GM12878 (cell line): ENCODE measurements at places on chromosomes 16 and 17.

DNA sequence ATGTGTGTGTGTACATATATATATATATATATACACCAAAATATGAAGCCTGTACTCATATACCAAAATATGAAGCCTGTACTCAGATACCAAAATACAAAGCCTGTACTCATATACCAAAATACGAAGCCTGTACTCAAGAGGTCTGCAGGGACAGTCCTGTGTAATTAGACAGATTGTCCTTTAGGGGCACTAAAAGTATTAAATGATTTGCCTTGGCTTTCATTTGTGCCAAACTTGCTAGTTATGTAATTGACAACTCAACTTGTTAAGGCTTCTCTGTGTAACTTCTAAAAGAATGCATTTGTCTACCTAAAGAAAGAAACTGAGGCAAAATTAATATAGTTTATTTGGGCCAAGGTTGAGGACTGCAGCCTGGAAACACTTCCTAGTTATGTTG lies 30.8 kb upstream of the DHX40 start:
- DNase-seq: no peak

GRCh38 chr16:28572696-28573510 lies 19.2 kb downstream of the SGF29 start:
- no peak for DNase-seq

DNA sequence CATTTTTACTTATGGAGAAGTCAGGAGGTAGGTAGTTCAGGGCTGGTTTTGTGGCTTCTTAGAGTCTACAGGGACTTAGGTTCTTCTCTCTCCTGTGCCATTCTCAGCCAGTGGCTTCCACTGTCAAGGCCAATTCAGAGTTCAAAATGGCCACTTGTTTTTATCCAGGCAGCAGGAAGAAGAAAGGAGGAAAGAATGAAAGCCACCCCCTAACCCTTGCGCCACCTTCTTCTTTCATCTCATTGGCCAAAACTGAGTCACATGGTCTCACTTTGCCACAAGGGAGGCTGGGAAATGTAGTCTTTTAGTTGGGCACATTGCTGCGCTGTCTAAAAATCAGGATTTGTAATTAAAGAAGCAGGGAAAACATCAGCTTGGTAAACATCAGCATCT lies 60.8 kb upstream of the MED9 start:
- peak; percentile 31 for DNase-seq

- no peak for DNase-seq
These were observed 125.6 kb downstream of the GAS7 start for GRCh38 chr17:10072556-10073425.

DNA sequence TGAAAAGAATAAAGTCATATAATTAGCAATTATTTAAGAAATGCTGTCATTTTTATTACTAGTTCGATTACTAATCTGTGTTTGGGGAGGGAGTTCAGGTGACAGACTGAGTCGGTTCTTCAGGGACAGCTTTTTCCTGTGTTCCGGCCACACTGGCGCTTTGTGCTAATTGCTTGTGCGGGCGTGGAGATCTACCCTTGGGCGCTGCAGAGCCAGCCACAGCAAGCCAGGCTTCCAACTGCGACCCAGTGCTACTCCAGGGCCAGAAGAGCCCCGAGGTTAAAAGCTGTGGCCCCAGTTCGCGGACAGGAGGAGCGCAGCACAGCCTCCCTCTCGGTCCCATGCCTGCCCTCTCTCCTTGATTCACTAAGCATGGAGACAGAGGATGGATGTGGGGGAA lies 6.5 kb upstream of the OR2C1 start:
- DNase-seq: no peak

GRCh38 chr17:46171939-46172338 lies 21.3 kb downstream of the KANSL1 start:
- DNase-seq: no peak

DNA sequence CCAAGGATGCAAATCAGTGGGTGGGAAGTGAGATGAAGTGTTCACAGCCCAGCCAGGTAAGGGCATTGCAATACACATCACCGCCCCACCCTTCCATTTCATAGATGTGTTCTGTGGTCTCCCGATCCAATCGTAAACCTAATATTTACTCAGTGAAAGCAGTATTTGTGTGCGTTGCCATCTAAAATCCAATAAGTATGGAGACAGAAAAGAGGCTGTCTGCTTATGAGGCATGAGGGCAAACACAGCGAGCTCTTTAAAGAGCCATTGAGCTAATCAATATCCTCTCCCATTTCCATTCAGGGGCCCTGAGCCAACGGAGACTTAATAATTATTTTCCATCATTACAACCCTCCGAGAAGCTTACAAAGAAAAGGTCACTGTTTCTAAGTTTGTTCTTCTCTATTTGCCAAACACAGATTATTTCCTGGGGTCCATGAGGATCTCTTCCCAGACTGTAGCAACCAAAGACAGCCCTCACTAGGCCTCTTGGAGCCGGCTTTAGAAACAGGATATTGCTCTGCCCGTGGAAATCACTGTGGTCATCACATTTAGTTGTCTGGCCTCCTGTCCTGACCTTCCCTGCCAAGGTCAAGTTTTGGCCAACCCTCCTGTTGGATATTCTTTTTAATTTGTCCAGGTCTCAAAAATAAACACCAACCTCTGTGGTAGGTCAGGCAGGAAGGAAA lies 120.1 kb downstream of the SLC39A11 start:
- no peak for DNase-seq

- DNase-seq: no peak
These were observed 6.8 kb upstream of the GFAP start for GRCh38 chr17:44922136-44922535.
